Endothelial cell of umbilical vein (primary cell): ENCODE measurements at places on chromosomes 3 and 15.
A peak's percentile ranks its signal among the peaks of the same experiment; 100 is the strongest.

DNA sequence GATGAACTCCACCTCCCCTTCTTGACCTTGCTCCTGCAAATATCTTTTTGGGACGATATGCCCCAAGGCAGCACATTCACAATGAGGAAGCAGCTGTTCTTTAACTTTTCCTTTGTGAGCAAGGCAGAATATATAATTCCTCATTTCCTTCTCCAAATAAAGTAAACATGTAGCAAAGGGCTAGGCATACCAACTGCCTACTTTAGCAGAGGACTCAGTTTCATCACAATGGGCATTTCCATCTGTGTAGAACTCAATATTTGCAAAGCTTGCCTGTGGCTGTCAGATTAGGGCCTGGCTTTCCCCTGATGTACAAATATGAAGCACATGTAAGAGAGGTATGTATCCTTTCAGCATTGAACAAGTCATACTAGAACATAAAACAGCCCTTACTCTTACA lies 366.9 kb downstream of the RSL24D1 start:
- no peaks in the 10 kb centered on the region for H3K27me3 ChIP-seq
- H3K4me1 ChIP-seq, result no peaks in the 10 kb centered on the region
- H3K36me3 ChIP-seq, result no peaks in the 10 kb centered on the region
- H3K4me3 ChIP-seq, result no peak overlapping the region

GRCh38 chr3:192850451-192850981 lies 67.1 kb downstream of the MB21D2 start:
- no peaks in the 10 kb centered on the region for H3K36me3 ChIP-seq
- peak overlapping the region; percentile 3 for H3K27ac ChIP-seq
- DNase-seq, result peak; percentile 47

- H3K36me3 ChIP-seq, result no peaks in the 10 kb centered on the region
- no peak overlapping the region for H3K4me3 ChIP-seq
- H3K27ac ChIP-seq, result no peak overlapping the region
These were observed 4.3 kb upstream of the FNDC3B start for GRCh38 chr3:172034786-172035685.

GRCh38 chr15:48408327-48408726 lies 77.1 kb downstream of the DUT start:
- H3K27me3 ChIP-seq, result no peaks in the 10 kb centered on the region
- peaks cover 11% of the 10 kb centered on the region for H3K36me3 ChIP-seq
- DNase-seq, result no peak
- H3K4me3 ChIP-seq, result no peak overlapping the region
- H3K27ac ChIP-seq, result no peak overlapping the region

- no peaks in the 10 kb centered on the region for H3K36me3 ChIP-seq
- H3K27me3 ChIP-seq, result no peaks in the 10 kb centered on the region
- H3K4me3 ChIP-seq, result no peak overlapping the region
- no peak overlapping the region for H3K27ac ChIP-seq
- no peaks in the 10 kb centered on the region for H3K4me1 ChIP-seq
These were observed 16.0 kb downstream of the ROBO2 start for GRCh38 chr3:77055841-77056341.

DNA sequence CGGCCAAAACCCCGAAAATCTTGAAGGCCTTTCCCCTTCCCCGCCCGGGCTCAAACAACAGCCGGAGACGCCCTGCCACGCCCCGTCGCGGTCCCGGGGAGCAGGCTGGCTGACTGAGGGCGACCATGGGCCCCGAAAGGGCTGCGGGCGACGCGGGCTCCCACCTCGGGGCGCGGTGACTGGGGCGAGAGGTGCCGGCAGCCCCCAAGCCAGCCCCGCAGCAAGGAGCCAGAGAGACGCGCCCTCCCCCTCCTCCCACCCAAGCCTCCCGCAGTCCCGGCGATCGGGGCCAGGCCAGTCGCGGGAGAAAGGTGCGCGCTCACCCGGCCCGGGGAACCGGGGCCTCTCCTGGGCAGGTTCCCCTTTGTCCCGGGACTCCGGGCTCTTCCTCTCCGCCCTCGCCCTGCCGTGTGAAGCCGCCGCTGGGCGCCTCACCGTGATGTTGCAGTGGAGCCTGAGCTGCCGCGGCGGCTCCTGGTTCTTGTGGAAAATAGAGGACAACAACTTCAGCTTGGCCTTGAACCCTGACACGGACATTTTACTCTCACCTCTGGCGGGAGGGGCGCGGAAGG lies 30.6 kb upstream of the ZSCAN2 start:
- no peak for DNase-seq
- no peaks in the 10 kb centered on the region for H3K36me3 ChIP-seq
- peak overlapping the region; percentile 72 for H3K27ac ChIP-seq
- H3K4me1 ChIP-seq, result no peaks in the 10 kb centered on the region
- H3K4me3 ChIP-seq, result peak overlapping the region; percentile 67
- H3K27me3 ChIP-seq, result no peaks in the 10 kb centered on the region

DNA sequence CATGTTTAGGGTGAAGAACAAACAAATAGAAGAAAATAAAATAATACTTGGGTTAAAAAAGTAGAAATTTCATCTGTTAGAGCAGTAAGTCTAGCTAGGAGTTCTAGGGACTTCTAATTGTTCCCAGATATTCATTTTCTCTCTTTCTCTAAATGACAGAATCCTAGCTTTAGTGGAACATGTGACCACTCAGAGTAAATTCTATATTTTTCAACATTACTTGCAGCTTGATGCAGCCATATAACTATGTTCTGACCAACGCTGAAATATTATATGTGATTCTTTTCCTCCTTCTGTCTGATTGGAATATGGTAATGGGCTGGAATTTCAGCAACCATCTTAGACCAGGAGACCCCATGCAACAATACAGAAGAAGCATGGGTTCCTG lies 8.1 kb downstream of the PTX3 start:
- DNase-seq, result no peak
- no peak overlapping the region for H3K27ac ChIP-seq
- no peaks in the 10 kb centered on the region for H3K27me3 ChIP-seq
- no peaks in the 10 kb centered on the region for H3K36me3 ChIP-seq
- peaks cover 46% of the 10 kb centered on the region for H3K4me1 ChIP-seq
- H3K4me3 ChIP-seq, result no peak overlapping the region

DNA sequence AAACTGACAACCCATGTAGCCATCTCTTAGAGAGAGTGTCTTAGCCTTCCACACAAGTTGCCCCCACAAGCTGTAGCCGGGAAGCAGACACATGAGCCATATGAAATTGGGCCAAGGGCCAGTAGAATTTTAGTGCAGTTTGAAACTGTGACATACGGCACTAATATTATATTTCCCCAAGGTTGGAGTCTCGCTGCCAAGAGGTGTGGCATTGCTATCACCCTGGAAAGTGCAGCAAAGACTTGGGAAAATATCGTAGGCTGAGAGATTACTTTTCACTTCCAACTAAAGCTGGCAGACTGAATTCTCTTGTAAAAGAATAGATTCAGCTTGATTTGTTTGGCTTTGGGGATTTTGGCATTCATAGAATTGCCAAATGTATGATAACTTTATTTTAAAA lies 89.2 kb downstream of the ECT2 start:
- no peaks in the 10 kb centered on the region for H3K4me1 ChIP-seq
- no peak overlapping the region for H3K4me3 ChIP-seq
- DNase-seq, result no peak
- H3K27ac ChIP-seq, result no peak overlapping the region
- H3K27me3 ChIP-seq, result no peaks in the 10 kb centered on the region

GRCh38 chr15:60905587-60905986 lies 323.5 kb downstream of the RORA start:
- H3K36me3 ChIP-seq, result no peaks in the 10 kb centered on the region
- H3K4me3 ChIP-seq, result no peak overlapping the region
- no peaks in the 10 kb centered on the region for H3K4me1 ChIP-seq

- no peaks in the 10 kb centered on the region for H3K27me3 ChIP-seq
- no peaks in the 10 kb centered on the region for H3K36me3 ChIP-seq
- H3K4me1 ChIP-seq, result no peaks in the 10 kb centered on the region
- H3K27ac ChIP-seq, result no peak overlapping the region
These were observed 72.1 kb upstream of the RARB start for GRCh38 chr3:25355998-25356397.
